ENCODE measurements at places on chromosomes 16 and 17. TPM values are rescaled to one million over a fixed set of nuclear protein-coding genes. Genes with fewer than 3 reads are reported as not detected.

Gene EPX
- not detected for total RNA-seq

Gene BCL6B
- 140 TPM for total RNA-seq

Gene GNG13
- not detected for total RNA-seq

Gene OTOA
- total RNA-seq: not detected

Gene WNT9B
- not detected for total RNA-seq

Gene NPIPB5
- 182 TPM for total RNA-seq

Gene KRTAP4-3
- total RNA-seq: not detected

Gene CSF3
- 2.4 TPM for total RNA-seq

Gene IGSF6
- total RNA-seq: not detected

Gene KRTAP2-2
- not detected for total RNA-seq

Gene CMTM2
- total RNA-seq: not detected

GRCh38 chr16:69554495-69554894 lies 11.3 kb upstream of the NFAT5 start:
- no peak for DNase-seq

DNA sequence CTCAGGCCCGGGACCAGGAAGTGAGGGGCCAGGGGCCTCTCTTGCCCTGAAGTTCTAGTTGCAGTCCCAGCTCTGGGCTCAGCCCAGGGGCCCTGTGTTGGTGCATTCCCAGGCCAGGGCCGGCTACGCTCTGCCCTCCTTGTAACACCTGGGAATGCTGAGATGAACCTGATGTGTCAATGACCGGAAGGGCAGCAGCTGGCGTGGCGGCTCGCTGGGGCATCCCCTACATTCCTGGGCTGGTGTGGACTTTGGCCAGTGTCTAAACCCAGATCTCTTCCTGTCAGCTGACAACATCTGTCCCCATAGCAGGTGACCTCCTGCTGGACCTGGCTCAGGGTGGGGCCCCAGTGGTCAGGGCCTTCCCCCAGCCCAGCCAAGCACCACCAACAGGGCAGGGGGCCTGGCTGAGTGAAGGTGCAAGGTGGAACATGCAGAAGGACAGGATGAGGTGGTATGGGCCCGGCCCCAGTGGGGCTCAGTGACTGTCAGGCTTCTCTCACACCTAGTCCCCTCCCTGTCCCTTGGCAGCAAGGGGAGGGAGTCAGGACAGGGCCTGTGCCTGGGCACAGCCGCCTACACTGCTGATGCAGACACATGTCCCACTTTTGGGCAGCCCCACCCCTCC lies 15.9 kb downstream of the FAM83G start:
- no peak for DNase-seq

DNA sequence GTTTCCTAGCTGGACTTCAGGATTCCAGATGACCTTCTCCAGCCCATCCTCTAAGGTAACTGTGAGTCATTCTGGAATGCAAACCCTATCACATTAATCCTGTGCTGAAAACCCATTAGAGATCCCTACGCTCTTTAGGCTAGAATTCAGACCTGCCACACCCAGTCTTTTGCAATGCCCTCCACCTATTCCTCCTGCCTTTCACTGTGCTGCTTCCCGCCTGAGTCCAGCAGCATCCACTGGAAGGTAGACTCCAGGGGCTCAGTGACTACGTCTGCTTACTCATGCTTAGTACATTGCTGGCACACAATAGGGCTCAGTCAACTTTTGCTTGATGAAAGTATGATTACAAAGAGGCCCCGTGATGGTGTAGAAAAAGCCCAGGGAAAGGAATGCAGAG lies 121.1 kb downstream of the SPACA3 start:
- no peak for DNase-seq

DNA sequence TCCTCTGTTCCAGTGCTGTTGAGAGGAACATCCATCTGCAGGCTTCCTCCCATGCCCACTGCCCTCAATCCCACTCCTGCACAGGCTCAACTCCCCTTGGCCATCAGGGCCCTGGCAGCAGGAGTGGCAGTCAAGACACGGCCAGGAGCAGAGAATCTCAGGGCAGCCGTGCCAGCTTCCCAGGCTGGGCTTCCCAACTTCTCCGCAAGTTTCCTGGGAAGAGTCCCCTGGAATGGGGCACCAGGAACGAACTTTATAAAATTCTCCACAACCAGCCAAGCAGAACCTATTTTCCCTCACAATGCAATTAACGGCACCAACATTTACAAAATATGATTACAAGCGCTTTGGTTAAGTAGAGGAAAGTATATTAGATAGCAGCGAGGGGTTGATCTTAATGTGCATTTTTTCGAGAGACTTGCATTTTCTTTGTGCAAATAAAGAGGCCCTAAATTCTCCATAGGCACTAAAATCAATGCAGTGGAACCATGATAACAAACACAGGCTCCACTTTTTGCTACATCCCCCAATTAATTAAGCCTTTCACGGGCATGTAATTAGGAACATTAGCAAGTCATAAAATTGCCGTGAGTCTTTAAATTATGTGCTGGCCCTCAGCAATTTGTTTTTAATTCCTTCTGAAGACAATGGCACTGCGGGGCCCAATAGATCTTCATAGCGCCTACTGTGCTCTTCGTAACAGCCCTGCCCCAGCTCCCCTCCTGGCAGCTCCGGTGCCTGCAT lies 99.9 kb upstream of the LHX1 start:
- no peak for DNase-seq

GRCh38 chr16:66600477-66600876 lies 4.0 kb upstream of the CMTM3 start:
- DNase-seq: no peak

GRCh38 chr17:8062435-8062806 lies 23.6 kb downstream of the ALOX15B start:
- DNase-seq: peak; percentile 28

- DNase-seq: no peak
Measured at GRCh38 chr16:14150796-14151195, 79.7 kb downstream of the MRTFB start.

- no peak for DNase-seq
Measured at GRCh38 chr16:68364561-68364998, 53.8 kb downstream of the PRMT7 start.

DNA sequence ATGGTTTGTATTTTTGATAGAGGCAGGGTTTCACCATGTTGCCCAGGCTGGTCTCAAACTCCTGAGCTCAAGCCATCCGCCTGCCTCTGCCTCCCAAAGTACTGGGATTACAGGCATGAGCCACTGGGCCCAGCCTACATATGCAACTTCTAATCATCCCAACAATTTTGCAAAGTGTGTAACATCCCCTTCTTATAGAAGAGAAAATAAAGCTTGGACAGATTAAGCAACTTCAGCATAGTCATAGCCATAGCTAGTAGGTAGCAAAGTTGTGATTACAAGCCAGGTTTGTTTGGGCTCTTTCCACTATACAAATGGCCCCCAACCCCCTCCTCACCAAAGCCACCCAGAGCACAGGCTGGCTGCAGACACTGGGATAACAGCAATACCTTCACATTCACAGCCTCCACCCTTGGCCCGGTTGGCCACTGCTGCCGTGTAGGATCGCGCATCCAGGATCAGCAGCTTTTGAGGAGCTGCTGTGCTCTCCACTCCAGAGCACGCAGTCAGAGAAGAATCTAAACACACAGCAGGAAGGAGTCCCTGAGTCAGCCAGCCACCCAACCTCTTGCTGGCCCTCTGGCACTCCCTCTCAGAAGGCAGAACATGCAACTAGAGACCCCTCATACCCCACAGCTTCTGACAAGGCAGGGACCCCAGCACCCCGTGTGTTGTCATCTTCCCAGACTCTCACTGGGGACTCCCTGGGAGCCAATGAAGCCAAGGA lies 7.9 kb downstream of the MTMR4 start:
- DNase-seq: no peak

DNA sequence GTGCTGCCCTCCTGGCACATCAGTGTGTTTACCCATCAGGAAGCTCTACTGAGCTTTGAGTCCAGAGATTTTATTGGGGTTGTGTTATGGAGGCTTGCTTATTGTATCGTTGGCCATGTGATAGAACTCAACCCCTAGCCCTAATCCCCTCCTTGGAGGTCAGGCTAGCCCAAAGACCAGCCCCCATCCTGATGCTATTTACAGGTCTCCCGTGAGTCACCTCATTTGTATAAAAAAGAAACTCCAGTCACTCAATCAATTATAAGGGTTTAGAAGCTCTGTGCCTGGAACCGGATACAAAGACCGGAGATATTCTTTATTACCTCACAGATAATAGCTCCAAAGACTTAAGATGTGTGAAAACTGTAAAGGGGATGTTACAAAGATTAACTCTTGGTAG lies 405.9 kb downstream of the CNTNAP4 start:
- no peak for DNase-seq

DNA sequence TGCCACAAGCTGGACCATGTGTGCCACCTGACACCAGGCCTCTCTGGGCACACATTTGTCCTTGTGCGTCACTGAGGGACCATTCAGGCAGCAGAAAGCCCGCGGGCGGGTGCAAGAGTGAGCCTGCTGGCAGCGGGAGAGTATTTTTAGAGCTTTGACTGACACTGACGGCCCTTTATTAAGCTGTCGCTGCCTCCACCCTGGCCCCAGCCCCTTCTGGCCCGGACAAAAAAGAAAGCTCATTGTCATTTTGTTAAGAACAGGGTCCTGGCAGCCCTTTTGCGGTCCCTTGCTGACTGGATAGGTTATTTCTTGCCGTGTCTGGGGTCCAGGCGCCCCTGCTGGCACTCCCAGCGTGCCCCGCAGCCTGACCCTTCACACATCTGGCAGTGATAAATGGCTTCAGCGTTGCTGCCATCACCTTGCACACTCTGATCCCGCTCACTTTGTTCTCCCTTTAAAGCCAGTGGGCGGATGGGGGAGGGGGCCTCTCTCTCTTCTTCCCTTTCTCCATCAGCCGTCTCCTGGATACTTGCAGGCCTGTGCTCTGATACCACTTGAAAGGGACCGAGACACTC lies 78.4 kb upstream of the NKD1 start:
- DNase-seq: no peak

- DNase-seq: peak; percentile 69
Measured at GRCh38 chr17:38584350-38584925, 21.3 kb downstream of the SRCIN1 start.

GRCh38 chr16:76796978-76797377 lies 394.0 kb upstream of the MON1B start:
- no peak for DNase-seq

- no peak for DNase-seq
Measured at GRCh38 chr16:87790292-87791100, 24.7 kb upstream of the KLHDC4 start.

- DNase-seq: no peak
Measured at GRCh38 chr16:2156849-2157224, 1.3 kb downstream of the TRAF7 start.

DNA sequence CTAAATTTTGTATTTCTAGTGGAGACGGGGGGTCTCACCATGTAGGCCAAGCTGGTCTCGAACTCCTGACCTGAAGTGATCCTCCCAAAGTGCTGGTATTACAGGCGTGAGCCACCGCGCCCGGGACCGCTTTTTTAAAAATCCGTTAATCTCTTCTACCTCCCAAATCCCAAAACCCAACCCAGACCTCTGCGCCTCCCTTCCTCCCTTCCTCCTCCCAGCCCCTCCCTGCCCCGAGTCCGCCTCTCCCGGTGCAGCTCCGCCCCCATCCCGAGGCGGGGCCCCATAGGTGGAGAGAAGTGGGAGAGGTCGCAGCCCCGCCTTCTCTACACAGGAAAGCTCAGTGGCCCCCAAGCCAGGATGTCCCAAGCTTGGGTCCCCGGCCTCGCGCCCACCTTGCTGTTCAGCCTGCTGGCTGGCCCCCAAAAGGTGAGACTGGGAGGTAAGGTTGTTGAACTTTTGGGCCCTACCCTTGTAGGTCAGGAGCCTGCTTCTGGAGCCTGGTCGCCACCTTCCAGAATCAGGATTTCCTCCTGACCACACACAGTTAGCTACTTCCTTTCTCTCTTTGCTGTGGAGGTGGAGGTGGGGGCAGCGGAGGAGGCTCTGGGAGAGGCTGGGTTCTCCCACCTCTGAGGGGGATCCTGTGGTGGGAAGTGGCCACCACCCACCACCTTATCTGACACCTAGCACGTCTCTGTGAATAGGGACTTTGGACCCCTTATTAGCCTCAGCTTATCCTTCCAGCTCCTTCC lies at the start of gene TMEM92:
Gene TMEM92, plus strand, starts transcription at position 325 of the 755 bp plus-strand sequence. Its CDS starts 36 bp downstream, at position 361.
- DNase-seq: no peak

DNA sequence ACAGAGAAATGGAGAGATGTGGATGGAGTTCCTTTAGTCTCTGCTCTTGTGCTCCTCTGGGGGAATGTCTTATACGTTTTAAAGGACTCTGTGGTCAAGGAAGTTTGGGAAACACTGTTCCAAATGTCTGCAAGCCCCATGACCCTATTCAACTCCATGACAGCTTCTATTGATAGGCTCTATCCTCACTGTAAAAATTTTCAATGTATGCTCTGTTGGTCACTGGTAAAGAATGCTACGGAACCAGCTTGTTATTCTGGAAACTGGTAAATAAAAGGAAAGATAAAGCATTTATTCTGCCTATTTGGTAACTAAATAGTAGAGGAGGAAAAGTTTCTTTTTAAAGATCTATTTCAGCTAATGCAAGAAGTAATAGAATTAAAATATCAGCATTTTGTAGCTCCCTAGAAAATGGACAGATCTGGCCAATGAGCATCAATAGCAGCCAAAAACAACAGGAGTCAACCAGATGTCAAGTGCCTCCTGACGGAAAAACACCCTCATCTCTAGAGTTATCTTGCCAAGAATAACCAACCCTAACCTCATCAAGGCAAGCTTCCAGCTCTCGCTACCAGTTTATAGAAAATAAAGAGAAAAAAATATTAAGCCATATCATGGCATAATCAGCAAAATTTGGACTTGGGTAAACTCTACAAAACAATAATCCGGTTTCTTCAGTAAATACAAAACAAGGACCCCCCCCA lies 16.1 kb downstream of the GDE1 start:
- peak; percentile 81 for DNase-seq

GRCh38 chr17:57577751-57578607 lies 167.1 kb downstream of the CCDC182 start:
- no peak for DNase-seq

DNA sequence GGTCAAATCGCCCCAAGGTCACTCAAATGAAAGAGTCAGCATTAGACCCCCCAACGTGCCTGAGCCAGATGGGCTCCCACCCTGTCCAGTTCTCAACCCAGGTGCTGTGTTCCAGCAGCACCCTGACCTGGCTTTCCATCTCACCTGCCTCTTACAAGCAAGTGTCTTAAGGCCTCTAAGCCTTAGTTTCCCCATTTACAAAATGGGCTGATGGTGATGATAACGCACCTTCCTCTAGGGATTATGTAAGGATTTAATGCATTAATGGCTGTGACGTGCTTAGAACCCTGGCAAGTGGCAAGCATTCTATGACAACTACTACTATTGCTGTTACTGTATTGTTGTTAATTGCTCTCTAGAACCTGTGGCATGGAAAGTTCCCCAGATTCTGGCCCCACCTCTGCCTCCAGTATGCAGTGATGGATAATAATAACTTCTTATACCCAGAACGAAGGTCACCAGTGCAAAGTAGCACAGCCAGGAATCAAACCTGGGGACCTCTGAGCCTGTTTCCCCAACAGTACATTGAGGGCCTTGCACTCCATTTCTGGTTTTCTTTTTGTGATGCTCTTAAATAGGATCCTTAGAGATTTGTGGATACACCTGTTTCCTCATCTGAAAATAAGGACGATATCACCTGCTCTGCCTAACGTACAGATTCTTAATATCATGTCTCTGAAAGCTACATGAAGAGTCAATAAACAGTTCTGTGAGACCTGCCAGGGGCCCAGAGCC lies 3.3 kb upstream of the SLC25A39 start:
- DNase-seq: no peak

GRCh38 chr16:25868106-25868505 lies 176.3 kb downstream of the HS3ST4 start:
- no peak for DNase-seq

- peak; percentile 62 for DNase-seq
Measured at GRCh38 chr17:67276075-67276474, 31.1 kb upstream of the HELZ start.

Data from dermis blood vessel endothelial cell (primary cell).